Airway epithelial cell (primary cell): ENCODE measurements at places on chromosomes 1 and 21. TPM values are rescaled to one million over a fixed set of nuclear protein-coding genes. Genes with fewer than 3 reads are reported as not detected.

RXFP4 gene
- total RNA-seq: not detected in 2 replicates

ETV3L gene
- not detected in 2 replicates for total RNA-seq

LRRN2 gene
- not detected in 2 replicates for total RNA-seq

KCNJ9 gene
- total RNA-seq: not detected in 2 replicates

DCST1 gene
- total RNA-seq: not detected in 2 replicates

KLHDC9 gene
- total RNA-seq: 3.3 and 6.5 TPM in 2 replicates

CR1L gene
- 0.07 TPM in 1 of 2 replicates, not detected in the other for total RNA-seq

HAO2 gene
- not detected in 2 replicates for total RNA-seq

CCDC27 gene
- total RNA-seq: not detected in 2 replicates

FMO4 gene
- 2.0 and 2.3 TPM in 2 replicates for total RNA-seq

PDZK1IP1 gene
- 2.5 TPM in 1 of 2 replicates, not detected in the other for total RNA-seq

CA14 gene
- total RNA-seq: 0.14 TPM in 1 of 2 replicates, not detected in the other

TSPAN1 gene
- 37.5 and 39.6 TPM in 2 replicates for total RNA-seq

UMODL1 gene
- total RNA-seq: not detected in 2 replicates

RNASEL gene
- 4.2 and 6.1 TPM in 2 replicates for total RNA-seq

LRRC53 gene
- not detected in 2 replicates for total RNA-seq

C1orf185 gene
- not detected in 2 replicates for total RNA-seq

RIMKLA gene
- not detected in 2 replicates for total RNA-seq

C2CD4D gene
- total RNA-seq: 0.14 TPM in 1 of 2 replicates, not detected in the other

CCDC190 gene
- total RNA-seq: not detected in 2 replicates

SH2D2A gene
- 1.8 and 2.5 TPM in 2 replicates for total RNA-seq

C1orf87 gene
- not detected in 2 replicates for total RNA-seq

S100A7 gene
- 0.42 and 3.5 TPM in 2 replicates for total RNA-seq

LCE1C gene
- total RNA-seq: not detected in 2 replicates

NUF2 gene
- total RNA-seq: 9.5 and 14.9 TPM in 2 replicates

GPBP1L1 gene
- 65.5 and 85.0 TPM in 2 replicates for total RNA-seq

CD52 gene
- not detected in 2 replicates for total RNA-seq

PSRC1 gene
- total RNA-seq: 27.4 and 29.5 TPM in 2 replicates

CFAP45 gene
- total RNA-seq: 0.09 and 0.49 TPM in 2 replicates

HOOK1 gene
- total RNA-seq: 7.1 and 10.7 TPM in 2 replicates

KCND3 gene
- under 0.01 TPM in 1 of 2 replicates, not detected in the other for total RNA-seq

GPR37L1 gene
- 0.07 TPM in 1 of 2 replicates, not detected in the other for total RNA-seq

SPRR2A gene
- total RNA-seq: 8.3 and 8.4 TPM in 2 replicates

TMEM9 gene
- total RNA-seq: 96.3 and 96.7 TPM in 2 replicates
